Activated naive CD8-positive, alpha-beta T cell treated with anti-CD3 and anti-CD28 coated beads, Interleukin-2, amount 10 ng/mL, durations not matched to agents 7 days and 5 days (primary cell): ENCODE measurements at places on chromosomes 4 and X. TPM values are rescaled to one million over a fixed set of nuclear protein-coding genes. Genes with fewer than 3 reads are reported as not detected.

Gene DCAF4L1
- total RNA-seq, result 0.22 TPM

Gene BCLAF3
- 8.0 TPM for total RNA-seq

Gene CYTL1
- not detected for total RNA-seq

Gene MAGEB2
- total RNA-seq, result not detected

Gene PDHA2
- total RNA-seq, result not detected

Gene PRRG1
- not detected for total RNA-seq

Gene DDX53
- not detected for total RNA-seq
